ENCODE measurements at places on chromosomes 7 and 10. TPM values are rescaled to one million over a fixed set of nuclear protein-coding genes. Genes with fewer than 3 reads are reported as not detected.

The SPDYE11 gene
- not detected for total RNA-seq

The IGFBP1 gene
- total RNA-seq: 0.20 TPM

The OR6B1 gene
- total RNA-seq: not detected

The ADAM12 gene
- 0.65 TPM for total RNA-seq

- DNase-seq: no peak
Observed at GRCh38 chr10:133019191-133019590, 68.5 kb upstream of the ADGRA1 start.

DNA sequence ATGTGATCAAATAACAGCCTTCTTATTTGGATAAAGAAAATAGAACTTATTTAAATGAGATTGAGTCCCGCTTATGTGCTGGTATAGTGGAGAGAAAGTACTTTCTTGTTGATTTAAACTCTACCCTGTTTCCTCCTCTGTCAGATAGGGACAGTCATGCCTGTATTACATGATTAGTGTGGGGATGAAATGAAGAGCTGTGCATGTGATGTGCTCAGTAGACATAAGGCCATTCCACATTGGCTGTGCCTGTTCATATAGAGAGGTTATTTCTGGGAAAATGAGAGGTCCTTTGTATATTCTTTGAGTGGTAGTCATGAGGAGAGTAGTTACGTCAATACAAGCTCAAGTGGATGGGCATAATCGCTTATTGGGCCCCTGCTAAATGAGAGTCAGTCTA, 5.7 kb downstream of the MTURN start:
- DNase-seq: peak; percentile 82

- DNase-seq: no peak
Observed at GRCh38 chr7:69603351-69603750, 5.1 kb downstream of the AUTS2 start.

- no peak for DNase-seq
Observed at GRCh38 chr7:134476044-134476443, 17.1 kb upstream of the AKR1B1 start.

DNA sequence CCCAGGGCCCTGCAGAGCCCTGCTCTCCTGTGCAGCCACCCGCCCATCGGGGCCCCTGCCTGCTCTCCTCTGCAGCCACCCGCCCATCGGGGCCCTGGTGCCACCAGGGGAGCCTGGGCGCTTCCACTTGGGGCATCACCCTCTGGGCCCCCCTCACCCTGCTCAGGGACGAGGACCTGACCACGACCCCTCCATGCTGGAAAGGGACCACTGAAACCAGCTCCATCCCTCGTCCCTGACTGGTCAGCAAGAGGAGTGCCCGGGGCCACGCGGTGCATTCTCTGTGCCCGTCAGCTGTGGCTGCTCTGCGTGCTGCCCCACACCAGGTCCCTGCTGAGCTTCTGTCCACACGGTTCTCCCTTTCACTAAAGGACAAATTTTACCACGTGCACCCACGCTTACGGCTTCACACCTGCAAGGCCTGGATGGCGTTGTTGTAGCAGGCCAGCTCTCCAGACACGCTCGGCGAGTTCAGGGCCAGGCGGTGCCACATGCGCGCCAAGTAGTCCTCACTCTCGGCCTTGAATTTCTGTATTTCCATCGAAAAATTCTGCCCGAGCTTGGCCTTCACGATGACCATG, 57.6 kb downstream of the CFAP46 start:
- no peak for DNase-seq

GRCh38 chr10:132916956-132917666, 25.3 kb downstream of the CFAP46 start:
- DNase-seq: no peak
